Heart left ventricle (tissue), 16 donors: ENCODE measurements at places on chromosomes 6 and 20. TPM values are rescaled to one million over a fixed set of nuclear protein-coding genes. Genes with fewer than 3 reads are reported as not detected.

Gene POU5F1
- 0.31 TPM for total RNA-seq

Gene FNDC11
- not detected for total RNA-seq

DNA sequence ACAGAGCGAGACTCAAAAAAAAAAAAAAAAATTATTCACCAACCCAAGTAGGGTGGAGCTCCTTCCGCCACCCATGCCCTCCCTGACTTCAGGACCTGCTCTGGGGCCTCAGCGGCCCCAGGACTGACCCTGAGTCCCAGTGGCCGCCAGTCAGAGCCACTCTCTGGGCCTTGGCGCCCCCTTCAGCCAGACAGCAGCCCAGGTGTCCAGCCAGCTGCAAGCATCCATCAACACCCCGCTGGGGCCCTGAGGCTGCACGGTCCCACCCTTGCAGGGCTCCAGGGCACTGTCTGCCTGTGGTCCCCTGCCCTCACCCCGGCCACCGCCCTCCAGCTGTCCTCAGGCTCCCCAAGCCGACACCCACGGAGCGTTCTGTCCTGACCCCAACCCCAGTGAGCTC, 11.4 kb upstream of the KCNQ2 start:
- H3K4me3 ChIP-seq = no peak overlapping the region
- no peak overlapping the region for H3K27ac ChIP-seq
- H3K27me3 ChIP-seq = peaks cover 47% of the 10 kb centered on the region
- no peaks in the 10 kb centered on the region for H3K36me3 ChIP-seq
- peaks cover 8% of the 10 kb centered on the region for H3K4me1 ChIP-seq
- DNase-seq = no peak

DNA sequence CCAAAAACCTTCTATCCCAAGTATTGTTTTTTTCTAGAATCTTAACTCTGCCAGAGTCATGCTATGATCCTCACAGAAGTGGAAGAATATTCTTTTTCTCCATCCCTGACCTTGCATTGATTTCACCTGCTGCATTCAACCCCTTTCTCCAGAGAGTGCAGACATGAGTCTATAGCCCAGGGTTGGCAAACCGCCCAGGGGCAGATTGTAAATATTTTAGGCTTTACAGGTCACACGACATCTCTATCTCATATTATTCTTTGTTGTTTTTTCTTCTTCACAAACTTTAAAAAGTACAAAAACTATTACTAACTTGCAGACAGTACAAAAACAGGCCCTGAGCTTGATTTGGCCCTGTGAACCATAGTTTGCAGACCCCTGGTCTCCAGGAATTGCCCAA, 112.1 kb upstream of the ASF1A start:
- H3K27ac ChIP-seq = no peak overlapping the region
- no peak overlapping the region for H3K4me3 ChIP-seq
- no peak for DNase-seq
- H3K27me3 ChIP-seq = no peaks in the 10 kb centered on the region
- no peaks in the 10 kb centered on the region for H3K36me3 ChIP-seq
- H3K4me1 ChIP-seq = peaks cover 3% of the 10 kb centered on the region

DNA sequence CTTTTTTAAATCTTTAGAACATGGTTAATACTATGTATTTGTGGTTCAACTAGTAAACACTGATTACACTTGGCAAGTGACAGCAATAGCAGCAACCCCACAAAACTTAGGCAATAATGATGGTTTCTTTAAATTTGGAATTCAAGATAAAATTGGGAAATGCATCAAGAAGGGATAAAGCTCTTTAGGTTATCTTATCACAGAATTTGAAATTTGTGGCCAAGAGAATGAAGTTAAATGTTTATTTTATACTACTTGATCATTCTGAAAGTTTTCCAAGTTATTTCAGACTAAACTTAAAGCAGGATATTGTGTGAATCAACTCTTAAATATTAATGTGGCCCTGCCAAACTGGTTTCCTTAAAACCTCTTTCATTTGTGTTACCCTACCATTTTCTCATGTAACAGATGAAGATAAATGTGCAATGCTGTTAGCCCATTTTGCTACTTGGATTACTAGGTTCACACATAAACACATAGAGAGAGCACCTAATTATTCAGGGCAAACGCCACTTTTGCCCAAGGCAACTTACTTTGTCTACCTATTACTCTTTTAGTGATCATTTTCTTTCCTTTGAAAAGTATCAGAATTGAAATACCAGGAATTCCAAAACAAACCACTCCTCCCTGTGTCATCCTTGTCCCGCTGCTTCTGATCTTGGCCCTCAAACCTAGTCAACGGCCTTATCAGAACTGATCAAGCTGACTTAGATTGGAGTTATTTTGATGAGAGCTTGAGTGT, 186.7 kb upstream of the TENT5A start:
- no peak overlapping the region for H3K4me3 ChIP-seq
- no peak for DNase-seq
- H3K36me3 ChIP-seq = no peaks in the 10 kb centered on the region
- H3K4me1 ChIP-seq = no peaks in the 10 kb centered on the region
- H3K27me3 ChIP-seq = no peaks in the 10 kb centered on the region
- H3K27ac ChIP-seq = no peak overlapping the region

GRCh38 chr6:56954403-56955170, at the start of gene BEND6:
BEND6 (plus strand) TSS chr6:56955107; CDS start chr6:56981811, 26,704 bp downstream.
- no peaks in the 10 kb centered on the region for H3K36me3 ChIP-seq
- peak; percentile 77 for DNase-seq
- no peaks in the 10 kb centered on the region for H3K4me1 ChIP-seq
- peak within 1 kb of the TSS; percentile 85 for H3K4me3 ChIP-seq
- no peaks in the 10 kb centered on the region for H3K27me3 ChIP-seq

Gene RCAN2
- 224 TPM for total RNA-seq

DNA sequence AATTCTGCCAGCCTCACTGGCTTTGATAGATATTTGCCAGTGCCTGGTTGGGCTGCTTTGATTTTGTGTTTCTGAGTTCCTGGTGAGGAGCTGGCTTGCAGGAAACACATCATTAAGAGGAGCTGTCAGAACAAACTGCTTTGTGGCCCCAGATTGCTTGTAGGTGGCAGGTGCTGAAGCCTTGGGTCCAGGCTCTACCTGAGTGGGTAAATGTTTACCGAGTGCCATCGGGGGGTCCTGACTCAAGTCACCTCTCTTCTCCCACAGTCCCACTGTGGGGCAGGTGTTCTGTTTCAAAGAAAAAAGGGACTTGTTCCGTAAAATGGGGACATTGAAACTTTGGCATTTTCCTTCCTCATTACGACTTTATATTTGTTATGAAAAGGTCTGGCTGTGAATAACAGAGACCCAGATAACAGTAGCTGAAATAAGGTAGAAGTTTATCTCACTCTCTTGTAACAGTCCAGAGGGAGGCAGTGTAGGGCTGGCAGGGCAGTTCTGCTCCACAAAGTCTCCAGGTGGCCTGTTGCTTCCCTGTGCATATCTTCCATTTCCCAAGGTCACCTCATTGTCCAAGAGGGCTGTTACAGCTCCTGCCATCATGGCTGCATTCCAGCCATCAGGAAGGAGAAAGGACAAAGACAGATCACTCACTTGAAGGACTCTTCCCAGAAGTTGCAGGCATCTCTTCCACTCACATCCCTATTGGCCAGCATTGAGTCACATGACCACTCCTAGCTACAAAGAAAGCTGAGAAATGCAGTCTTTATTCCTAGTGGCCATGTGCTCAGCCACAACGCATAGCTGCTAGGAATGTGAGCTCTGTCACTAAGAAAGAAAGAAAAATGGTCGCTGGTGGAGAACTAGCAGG, 149.9 kb upstream of the KCNG1 start:
- H3K4me1 ChIP-seq = no peaks in the 10 kb centered on the region
- no peak for DNase-seq
- no peaks in the 10 kb centered on the region for H3K36me3 ChIP-seq
- no peak overlapping the region for H3K27ac ChIP-seq
- H3K27me3 ChIP-seq = peaks cover 30% of the 10 kb centered on the region
